B cell (primary cell): ENCODE measurements at places on chromosomes 5 and 9. TPM values are rescaled to one million over a fixed set of nuclear protein-coding genes. Genes with fewer than 3 reads are reported as not detected.
A peak's percentile ranks its signal among the peaks of the same experiment; 100 is the strongest.

Gene GRM6
- total RNA-seq = not detected in 2 replicates

DNA sequence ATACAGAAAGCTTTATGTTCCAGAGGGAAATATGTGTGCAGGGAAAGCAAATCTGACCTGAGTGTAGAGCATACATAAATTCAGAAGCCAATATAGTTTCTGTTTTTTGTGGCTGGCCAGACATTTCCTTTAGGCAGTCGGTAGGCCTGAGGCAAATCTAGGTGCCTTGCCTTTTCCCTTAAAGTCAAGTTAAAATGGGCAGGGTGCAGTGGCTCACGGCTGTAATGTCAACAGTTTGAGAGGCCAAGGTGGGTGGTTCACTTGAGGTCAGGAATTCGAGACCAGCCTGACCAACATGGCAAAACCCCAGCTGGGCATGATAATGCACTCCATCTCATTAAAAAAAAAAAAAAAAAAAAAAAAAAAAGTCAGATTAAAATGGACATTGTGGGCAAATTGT, 31.2 kb downstream of the PHAX start:
- no peak for DNase-seq

Gene SEPTIN8
- 3.9 and 5.9 TPM in 2 replicates for total RNA-seq

- no peak for DNase-seq
Observed at GRCh38 chr5:173858670-173859407, 29.3 kb upstream of the CPEB4 start.

Gene LCNL1
- total RNA-seq = not detected in 2 replicates

Gene PCDHGB2
- 3.3 and 3.9 TPM in 2 replicates for total RNA-seq

- no peak for DNase-seq
Observed at GRCh38 chr5:140049205-140049604, 6.1 kb upstream of the NRG2 start.

Gene CAMK4
- 4.8 and 5.2 TPM in 2 replicates for total RNA-seq

GRCh38 chr5:123080215-123080614, 8.8 kb upstream of the PRDM6 start:
- DNase-seq = no peak

GRCh38 chr9:70073756-70074155, 30.1 kb downstream of the MAMDC2 start:
- no peak for DNase-seq

- no peak for DNase-seq
Observed at GRCh38 chr9:14895806-14896205, 14.4 kb downstream of the FREM1 start.

Gene SLC6A19
- total RNA-seq = not detected in 2 replicates

DNA sequence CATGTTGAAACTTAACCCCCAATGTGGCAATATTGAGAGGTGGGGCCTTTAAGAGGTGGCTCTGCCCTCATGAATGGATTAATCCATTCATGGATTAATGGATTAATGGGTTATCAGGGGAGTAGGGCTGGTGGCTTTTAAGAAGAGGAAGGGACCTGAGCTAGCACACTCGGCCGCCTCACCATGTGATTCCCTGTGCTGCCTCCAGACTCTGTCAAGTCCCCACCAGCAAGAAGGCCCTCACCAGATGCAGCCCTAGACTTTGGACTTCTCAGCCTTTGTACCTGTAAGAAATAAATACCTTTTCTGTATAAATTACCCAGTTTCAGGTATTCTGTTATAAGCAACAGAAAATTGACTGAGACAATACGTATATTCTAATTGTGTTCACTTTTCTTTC, 272.2 kb upstream of the DMRT1 start:
- no peak for DNase-seq

DNA sequence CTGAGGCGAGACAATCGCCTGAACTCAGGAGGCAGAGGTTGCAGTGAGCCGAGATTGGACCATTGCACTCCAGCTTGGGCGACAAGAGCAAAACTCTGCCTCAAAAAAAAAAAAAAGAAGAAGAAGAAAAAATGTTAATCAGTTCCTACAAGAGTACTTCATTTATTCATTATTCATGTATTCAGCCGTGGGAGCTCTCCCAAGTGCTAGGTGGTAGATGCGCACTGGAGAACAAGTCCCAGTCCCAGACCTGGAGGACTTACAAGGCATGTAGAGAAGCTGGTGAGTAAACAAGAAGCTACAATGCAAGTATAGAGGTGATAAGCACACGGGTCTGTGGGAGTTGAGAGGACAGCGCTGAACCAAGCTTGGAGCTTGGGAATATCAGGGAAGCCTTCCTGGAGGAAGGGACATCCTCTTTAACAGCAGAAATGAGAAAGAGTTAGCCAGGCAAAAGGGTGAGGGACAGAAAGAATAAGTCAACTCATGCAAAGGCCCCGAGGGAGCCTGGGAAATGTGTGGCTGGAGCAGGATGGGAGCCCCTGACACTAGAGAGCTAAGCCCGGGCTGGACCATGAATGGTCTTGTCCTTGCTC, 17.4 kb upstream of the AQP7 start:
- no peak for DNase-seq

DNA sequence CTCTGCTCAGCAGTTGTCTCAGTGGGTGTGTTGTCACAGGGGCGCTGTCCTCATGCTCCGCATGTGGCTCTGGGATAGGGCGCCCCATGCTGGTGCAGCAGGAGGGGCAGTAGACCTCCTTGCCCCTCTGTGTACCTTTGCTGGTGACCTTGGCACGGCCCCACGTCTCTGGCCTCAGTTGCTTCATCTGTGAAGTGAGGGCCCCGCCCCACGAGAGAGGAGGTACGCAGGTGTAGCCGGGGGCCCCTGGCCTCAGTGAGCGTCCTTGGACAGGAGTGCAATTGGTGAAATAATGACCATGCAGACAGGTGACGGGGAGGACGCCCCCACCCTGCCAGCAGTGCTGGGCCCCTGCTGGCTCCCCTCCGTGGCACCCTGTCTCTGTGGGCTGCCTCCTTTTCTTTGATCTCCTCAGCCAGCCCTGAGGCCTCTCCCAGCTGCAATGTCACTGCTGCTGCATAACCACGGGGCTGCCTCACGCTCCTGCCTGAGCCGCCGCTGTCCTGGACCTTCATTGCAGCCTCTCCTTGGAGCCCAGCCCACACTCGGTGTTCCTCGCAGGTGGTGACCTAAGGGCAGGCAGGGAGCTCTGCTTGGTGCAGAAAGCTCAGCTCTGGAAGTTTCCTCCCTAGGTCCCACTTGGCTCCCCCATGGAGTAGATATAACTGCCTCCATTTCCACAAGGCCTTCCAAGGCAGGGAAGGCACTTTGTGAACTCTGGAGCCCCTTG, 57.3 kb downstream of the PHF2 start:
- DNase-seq = no peak

Gene PAEP
- not detected in 2 replicates for total RNA-seq

GRCh38 chr5:148970228-148970627, 92.6 kb downstream of the SH3TC2 start:
- no peak for DNase-seq

DNA sequence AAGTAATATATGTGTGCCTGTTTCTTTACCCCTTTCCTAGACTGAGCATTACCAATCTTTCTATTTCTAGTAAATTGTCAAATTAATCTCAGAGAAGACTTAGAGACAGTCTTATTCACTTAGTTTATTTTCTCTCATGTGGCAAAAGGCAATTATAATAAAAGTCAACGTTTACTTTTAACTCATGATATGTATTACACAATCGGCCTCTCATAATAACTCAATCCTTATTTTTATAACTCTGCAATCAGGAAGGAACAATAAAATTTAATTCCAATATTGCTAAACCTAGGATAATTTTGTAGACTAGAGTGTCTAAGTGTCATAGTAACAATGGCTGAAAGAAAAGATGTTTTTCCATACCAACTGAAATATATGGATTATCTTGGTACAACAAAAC, 214.6 kb downstream of the PDE4D start:
- no peak for DNase-seq

Gene CNTNAP3
- 0.58 and 0.94 TPM in 2 replicates for total RNA-seq

GRCh38 chr5:80504833-80505232, 16.9 kb downstream of the FAM151B start:
- no peak for DNase-seq

DNA sequence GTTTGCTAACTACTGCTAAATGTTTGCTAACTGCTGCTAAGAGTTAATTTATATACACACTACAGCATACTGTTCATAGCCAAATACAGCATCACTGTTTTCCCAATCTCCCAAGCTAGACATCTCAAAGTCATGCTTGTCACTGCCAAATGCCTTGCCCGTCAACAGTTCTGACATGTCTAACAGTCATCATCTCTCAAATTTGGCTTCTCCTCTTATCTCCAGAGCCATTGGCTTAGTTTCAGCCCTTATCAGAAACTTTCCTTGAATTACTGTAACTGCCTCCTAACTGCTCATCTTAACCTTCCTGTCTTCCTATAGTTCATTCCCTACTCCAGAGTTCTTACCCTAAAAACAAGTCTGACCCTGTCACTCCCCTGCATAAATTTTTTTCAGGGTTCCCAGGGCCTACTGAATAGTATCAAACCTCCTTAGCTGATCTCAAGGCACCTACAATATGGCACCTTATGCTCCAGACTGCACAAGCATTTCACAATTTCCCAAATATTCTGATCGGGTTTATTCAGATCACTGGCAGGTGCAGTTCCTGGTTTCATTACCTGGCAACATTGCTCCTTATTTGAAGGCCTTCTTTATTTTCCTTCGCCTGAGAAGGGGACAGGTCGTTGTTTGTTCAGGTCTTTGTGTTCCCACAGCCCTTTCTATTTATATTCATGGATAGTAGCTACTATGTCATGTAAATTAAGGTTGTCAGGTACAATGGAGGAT, 55.9 kb upstream of the ANKRD55 start:
- no peak for DNase-seq

Gene URM1
- 35.6 and 43.8 TPM in 2 replicates for total RNA-seq

Gene FAXDC2
- total RNA-seq = 0.24 TPM in 1 of 2 replicates, not detected in the other

Gene OR1Q1
- total RNA-seq = not detected in 2 replicates

Gene PTBP3
- 122 and 133 TPM in 2 replicates for total RNA-seq

DNA sequence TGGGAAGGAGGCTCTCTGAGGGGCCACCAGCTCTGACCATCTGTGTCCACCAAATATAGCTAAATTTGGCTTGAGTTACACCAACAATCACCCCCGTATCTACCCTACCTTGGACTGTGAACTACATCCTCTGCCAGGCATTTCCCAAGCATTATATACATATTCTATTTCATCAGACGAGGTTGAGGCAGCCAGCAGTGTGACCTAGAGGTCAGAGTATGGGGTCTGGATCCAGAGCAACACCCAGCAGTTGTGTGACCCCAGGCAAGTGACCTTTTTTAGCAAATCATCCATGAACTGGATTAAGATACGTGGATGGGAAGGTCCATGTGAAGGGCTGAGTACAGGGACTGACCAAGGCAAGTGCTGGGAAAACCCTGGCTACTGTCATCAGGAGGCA, 180.6 kb downstream of the HSPA4 start:
- DNase-seq = no peak

Gene FCN1
- total RNA-seq = 2.1 and 2.2 TPM in 2 replicates

DNA sequence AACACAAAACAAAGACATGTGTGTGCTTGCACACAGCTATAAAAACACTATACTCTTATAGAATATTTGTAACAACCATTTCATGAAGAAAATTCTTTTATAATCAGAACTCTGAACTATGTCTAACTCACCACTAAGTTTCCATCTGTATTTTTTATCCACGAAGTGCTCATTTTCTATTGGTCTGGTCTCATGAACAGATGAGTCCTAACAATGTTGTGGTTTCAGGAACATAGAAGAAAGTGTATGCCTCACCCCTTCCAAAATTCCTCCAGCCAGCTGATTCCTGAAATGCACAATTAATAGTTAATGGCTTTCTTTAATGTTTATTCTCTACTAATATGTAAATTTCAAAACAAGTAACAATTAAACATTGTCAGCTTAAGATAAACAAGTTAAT, 325.3 kb upstream of the GRAMD2B start:
- DNase-seq = no peak

Gene ASS1
- total RNA-seq = 0.44 TPM in 1 of 2 replicates, not detected in the other

- peak; percentile 94 for DNase-seq
Observed at GRCh38 chr9:2017331-2018161, 2.4 kb downstream of the SMARCA2 start.

Gene CDH12
- not detected in 2 replicates for total RNA-seq

DNA sequence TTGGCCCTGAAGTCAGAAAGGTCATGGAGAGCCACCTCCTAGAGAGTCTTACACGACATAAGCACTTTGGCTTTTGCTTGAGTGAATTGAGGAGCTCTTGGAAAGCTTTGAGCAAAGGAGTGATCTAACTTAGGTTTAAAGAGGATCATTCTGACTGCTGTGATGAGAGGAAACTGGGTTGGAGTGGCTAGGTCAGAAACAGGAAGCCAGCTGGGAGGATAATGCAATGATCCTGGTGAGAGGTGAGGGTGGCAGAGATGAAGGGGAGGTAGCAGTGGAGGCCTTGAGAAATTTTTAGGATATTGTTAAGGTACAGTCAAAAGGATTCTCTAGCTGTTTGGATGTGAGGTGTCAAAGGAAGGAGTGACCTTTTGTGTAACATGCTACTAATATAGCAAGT, 32.2 kb upstream of the ROPN1L start:
- no peak for DNase-seq

- no peak for DNase-seq
Observed at GRCh38 chr9:92242260-92243136, 51.0 kb downstream of the IARS1 start.

Gene IL9
- not detected in 2 replicates for total RNA-seq

Gene TAF11L10
- total RNA-seq = not detected in 2 replicates

- DNase-seq = no peak
Observed at GRCh38 chr5:54524704-54525103, 7.1 kb downstream of the SNX18 start.

- no peak for DNase-seq
Observed at GRCh38 chr5:168006456-168007130, 284.9 kb upstream of the WWC1 start.

- no peak for DNase-seq
Observed at GRCh38 chr9:119159386-119159785, 209.8 kb downstream of the BRINP1 start.

Gene CCIN
- not detected in 2 replicates for total RNA-seq

DNA sequence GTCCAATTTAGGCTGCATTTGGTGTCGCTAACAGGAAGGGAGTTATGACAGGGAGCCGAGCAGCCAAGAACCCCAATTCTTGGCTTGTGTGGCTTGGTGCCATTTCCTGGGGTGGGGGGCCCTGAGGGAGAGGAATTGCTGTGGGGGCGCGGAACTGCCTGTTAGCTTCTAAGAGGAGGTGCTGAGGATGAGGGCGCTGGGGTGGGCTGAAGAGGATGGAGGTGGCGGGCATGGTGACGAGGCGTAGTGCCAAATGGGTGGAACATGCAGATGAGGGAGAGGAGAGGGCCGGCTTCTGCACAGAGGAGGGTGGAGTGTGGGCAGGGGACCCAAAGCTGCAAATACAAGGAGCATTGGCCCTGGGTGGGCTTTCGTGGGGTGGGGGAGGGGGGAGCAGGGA, 27.9 kb downstream of the IER5L start:
- DNase-seq = no peak

Gene DTWD2
- total RNA-seq = 6.0 and 6.3 TPM in 2 replicates

GRCh38 chr5:5542654-5543053, 120.2 kb downstream of the ICE1 start:
- no peak for DNase-seq

Gene CDC23
- 29.7 and 35.4 TPM in 2 replicates for total RNA-seq

GRCh38 chr5:54756796-54757402, 228.5 kb downstream of the ESM1 start:
- DNase-seq = no peak

GRCh38 chr9:78288214-78288892, 8.6 kb upstream of the PSAT1 start:
- DNase-seq = no peak
